ENCODE measurements at places on chromosomes 5 and 9. TPM values are rescaled to one million over a fixed set of nuclear protein-coding genes. Genes with fewer than 3 reads are reported as not detected.

The ADCY2 gene
- total RNA-seq = not detected

The TAF11L2 gene
- not detected for total RNA-seq

The PCDHA1 gene
- total RNA-seq = not detected

The SKIC3 gene
- total RNA-seq = 201 TPM

The BAAT gene
- total RNA-seq = 0.07 TPM

The URM1 gene
- total RNA-seq = 55.3 TPM

The CSF2 gene
- not detected for total RNA-seq

The ACOT12 gene
- total RNA-seq = not detected

The LURAP1L gene
- total RNA-seq = 3.8 TPM

The FOXD1 gene
- not detected for total RNA-seq

The FAM153A gene
- total RNA-seq = not detected

The LCN10 gene
- total RNA-seq = not detected

The SGCD gene
- under 0.01 TPM for total RNA-seq

The ADAMTSL1 gene
- 47.3 TPM for total RNA-seq

The ARHGEF39 gene
- 1.5 TPM for total RNA-seq

The PTPA gene
- total RNA-seq = 87.6 TPM

The ACSL6 gene
- total RNA-seq = not detected

The AJM1 gene
- total RNA-seq = 0.66 TPM

The ARL10 gene
- total RNA-seq = 11.3 TPM

The GRXCR2 gene
- not detected for total RNA-seq

The FAXDC2 gene
- 3.6 TPM for total RNA-seq

The CCDC69 gene
- 14.6 TPM for total RNA-seq

The SREK1IP1 gene
- 22.8 TPM for total RNA-seq

The PCDHGA1 gene
- total RNA-seq = 0.40 TPM

The C9orf152 gene
- not detected for total RNA-seq

The ARID3C gene
- 0.07 TPM for total RNA-seq

The CDH9 gene
- total RNA-seq = not detected

The GTF3C5 gene
- 57.2 TPM for total RNA-seq

The SPINK1 gene
- total RNA-seq = not detected

The TAF11L10 gene
- not detected for total RNA-seq
